Fibroblast of the conjunctiva (primary cell): ENCODE measurements at places on chromosomes 7 and 10.

GRCh38 chr7:23001610-23002009 is 12.3 kb downstream of the HYCC1 start:
- no peak for DNase-seq

GRCh38 chr10:97336942-97337831 is 2.7 kb upstream of the FRAT2 start:
- no peak for DNase-seq

DNA sequence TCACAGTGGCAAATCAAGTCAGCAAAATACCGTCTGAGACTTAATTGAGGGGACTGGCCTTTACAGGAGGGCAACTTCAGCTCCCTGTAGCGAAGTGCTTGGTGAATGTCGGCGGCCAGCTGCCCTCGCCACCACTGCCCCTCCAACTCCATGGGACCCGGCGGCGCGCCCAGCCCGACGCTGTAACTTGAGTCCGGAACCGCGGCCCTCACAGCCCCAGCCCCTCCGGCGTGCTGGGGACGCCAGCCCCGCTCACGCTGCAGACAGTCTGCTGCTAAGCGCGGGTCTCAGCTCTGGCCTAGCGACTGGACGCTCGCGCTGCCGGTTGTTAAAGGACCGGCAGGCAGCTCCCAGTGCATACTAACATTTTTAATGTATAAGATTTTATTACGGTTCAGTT is 113.4 kb upstream of the NUPR2 start:
- DNase-seq: no peak

GRCh38 chr10:88786032-88786770 is 16.3 kb upstream of the LIPM start:
- no peak for DNase-seq

GRCh38 chr7:149731207-149731955 is 42.0 kb downstream of the ZNF467 start:
- DNase-seq: no peak

GRCh38 chr10:89122433-89123051 is 84.6 kb downstream of the CH25H start:
- DNase-seq: no peak

DNA sequence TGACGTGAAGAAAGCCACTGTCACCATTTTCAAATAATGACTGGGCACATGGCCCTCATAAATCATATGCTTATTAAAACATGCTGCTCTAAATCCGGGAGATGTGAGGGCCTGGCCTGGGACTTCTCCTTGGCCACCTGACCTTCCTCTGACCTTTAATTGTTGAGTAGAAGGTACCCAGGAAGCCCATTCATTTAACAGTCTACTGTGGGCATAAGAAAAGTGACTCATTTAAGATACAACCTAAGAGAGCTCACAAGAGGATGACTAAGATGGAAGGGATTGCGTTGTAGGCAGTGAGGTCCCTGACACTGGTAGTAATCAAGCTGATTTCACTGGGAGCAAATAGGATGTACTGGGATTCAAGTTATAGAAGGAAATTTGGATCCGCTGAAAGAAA is 203.4 kb upstream of the GPR26 start:
- DNase-seq: no peak

- no peak for DNase-seq
Measured at GRCh38 chr10:60810437-60811182, 32.3 kb downstream of the CDK1 start.

DNA sequence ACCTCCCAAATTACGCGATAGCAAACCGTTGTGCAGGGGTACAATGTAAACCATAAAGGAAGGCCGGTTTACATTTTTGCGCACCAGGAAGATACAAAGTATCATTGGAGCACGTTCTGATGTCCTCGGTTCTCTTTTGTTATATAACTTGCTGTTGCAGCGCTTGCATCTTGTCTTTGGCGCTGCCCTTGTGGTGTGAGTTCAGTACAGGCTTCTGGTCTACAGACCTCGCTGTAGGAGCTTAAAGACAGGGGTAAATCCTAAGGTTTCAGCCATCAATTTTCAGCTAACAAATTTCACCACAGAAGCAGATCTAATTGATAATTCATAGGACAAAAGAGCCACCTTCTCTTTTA is 1.5 kb upstream of the MKX start:
- DNase-seq: no peak

GRCh38 chr7:7819442-7820247 is 101.2 kb upstream of the RPA3 start:
- DNase-seq: no peak

DNA sequence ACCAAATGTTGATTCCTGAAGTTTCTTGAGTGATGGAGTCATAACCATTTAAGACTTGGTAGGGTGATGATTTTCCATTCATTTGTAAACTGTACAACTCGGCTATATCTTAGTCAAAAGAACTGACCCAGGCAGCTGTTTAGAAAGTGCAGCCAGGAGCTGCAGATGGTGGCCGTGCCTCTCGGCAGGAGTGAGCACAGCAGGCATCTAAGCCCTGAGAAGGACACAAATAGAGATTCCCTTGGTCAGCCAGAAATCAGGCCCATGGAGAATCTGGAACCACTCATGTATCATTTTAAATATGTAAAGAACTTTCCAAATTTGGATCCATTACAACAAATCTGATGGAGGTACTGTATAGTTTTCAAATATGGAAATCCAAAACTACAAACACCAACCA is 177.0 kb upstream of the AKR1E2 start:
- no peak for DNase-seq

GRCh38 chr10:58820386-58820785 is 307.7 kb downstream of the BICC1 start:
- DNase-seq: no peak

DNA sequence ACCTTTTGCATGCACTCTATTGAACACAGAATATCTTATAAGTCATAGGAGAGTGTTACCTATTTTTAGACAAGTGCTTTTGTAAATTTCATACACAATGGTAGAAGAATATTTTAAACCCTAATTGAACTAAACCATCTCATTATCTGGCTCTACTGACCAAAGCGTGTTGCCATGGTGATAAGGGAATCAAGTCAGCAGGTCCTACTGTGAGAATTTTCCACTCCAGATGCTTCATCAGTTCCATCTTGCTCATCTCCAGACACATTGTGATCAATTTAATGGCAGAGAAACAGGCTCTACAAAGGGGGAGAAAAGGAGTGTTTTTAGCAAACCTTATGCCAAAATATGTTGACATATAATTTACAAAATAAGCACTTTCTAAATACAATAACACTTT is 621.9 kb upstream of the GHITM start:
- DNase-seq: no peak
